A549 treated with DMSO at 1 μM for 4 hours (cell line): ENCODE measurements at places on chromosomes 7 and 10. TPM values are rescaled to one million over a fixed set of nuclear protein-coding genes. Genes with fewer than 3 reads are reported as not detected.

NKX2-3 gene
- total RNA-seq = 0.06 TPM in 1 of 5 replicates, not detected in the others

PRPS1L1 gene
- total RNA-seq = not detected in 5 replicates

GIGYF1 gene
- 15.2 to 24.0 TPM (median 19.9 TPM) in 5 replicates for total RNA-seq

CNTNAP2 gene
- total RNA-seq = 0.02 to 0.06 TPM (median 0.06 TPM) in 3 of 5 replicates, not detected in the others

LEP gene
- not detected in 5 replicates for total RNA-seq

PTN gene
- not detected in 5 replicates for total RNA-seq

GBX1 gene
- 0.18 TPM in 1 of 5 replicates, not detected in the others for total RNA-seq

GBF1 gene
- 20.4 to 29.7 TPM (median 27.3 TPM) in 5 replicates for total RNA-seq

CH25H gene
- total RNA-seq = 0.06 to 0.07 TPM in 2 of 5 replicates, not detected in the others

SLC16A9 gene
- total RNA-seq = 0.07 to 0.17 TPM (median 0.14 TPM) in 5 replicates

ADGRA1 gene
- 0.03 to 0.07 TPM (median 0.05 TPM) in 4 of 5 replicates, not detected in the other for total RNA-seq

HOXA13 gene
- total RNA-seq = 1.6 to 2.2 TPM (median 2.0 TPM) in 5 replicates

GUSB gene
- total RNA-seq = 28.1 to 34.4 TPM (median 31.5 TPM) in 5 replicates

TMEM213 gene
- total RNA-seq = not detected in 5 replicates

IMPDH1 gene
- 76.1 to 93.1 TPM (median 88.5 TPM) in 5 replicates for total RNA-seq

SPDYE18 gene
- 0.11 to 0.23 TPM (median 0.22 TPM) in 4 of 5 replicates, not detected in the other for total RNA-seq
